ENCODE measurements at places on chromosomes 16 and 17. TPM values are rescaled to one million over a fixed set of nuclear protein-coding genes. Genes with fewer than 3 reads are reported as not detected.

The GPT2 gene
- total RNA-seq: 50.6 TPM

The MARCHF10 gene
- total RNA-seq: not detected

The SLC6A2 gene
- total RNA-seq: not detected

The ODAD4 gene
- 0.98 TPM for total RNA-seq

The KRTAP4-1 gene
- total RNA-seq: not detected

The IL21R gene
- total RNA-seq: 1.2 TPM

The EPX gene
- total RNA-seq: not detected

The CBX8 gene
- total RNA-seq: 29.0 TPM

The C17orf78 gene
- not detected for total RNA-seq

Measured in HCT116 (cell line).